Mammary epithelial cell (primary cell): ENCODE measurements at places on chromosomes 3 and 15.

DNA sequence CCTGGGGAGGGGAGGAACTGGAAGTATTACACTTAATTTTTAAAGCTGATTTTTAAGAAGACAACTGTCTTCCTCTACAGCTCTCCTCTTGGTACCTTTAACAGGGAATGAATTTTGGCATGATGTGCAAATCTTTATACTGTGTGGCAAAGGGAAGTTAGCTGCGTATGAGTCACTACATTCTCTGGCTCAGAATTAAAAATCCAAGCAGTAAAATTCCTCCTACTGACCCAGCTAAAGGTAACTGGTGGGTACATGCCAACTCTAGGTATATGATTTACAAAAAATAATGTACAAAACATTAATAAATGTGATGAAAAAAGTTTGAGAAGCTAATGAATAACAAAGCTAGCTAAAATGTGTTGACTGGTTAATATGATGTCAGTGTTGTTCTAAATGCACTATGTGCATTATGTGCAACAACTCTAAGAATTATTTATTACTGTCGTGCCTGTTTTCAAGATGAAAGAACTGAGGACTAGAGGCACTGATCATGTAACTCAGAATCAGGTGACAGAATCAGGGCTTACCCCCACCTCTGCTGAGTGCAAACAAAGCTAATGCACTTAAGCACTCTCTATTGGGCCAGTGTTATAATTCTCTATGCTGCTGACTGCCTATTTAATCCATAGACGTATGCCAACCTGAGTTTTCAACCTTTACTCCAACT lies 194.7 kb upstream of the CADPS start:
- no peak for DNase-seq

GRCh38 chr3:6449099-6449498 lies 411.8 kb upstream of the GRM7 start:
- no peak for DNase-seq

GRCh38 chr15:29750754-29751153 lies 71.5 kb downstream of the TJP1 start:
- no peak for DNase-seq

DNA sequence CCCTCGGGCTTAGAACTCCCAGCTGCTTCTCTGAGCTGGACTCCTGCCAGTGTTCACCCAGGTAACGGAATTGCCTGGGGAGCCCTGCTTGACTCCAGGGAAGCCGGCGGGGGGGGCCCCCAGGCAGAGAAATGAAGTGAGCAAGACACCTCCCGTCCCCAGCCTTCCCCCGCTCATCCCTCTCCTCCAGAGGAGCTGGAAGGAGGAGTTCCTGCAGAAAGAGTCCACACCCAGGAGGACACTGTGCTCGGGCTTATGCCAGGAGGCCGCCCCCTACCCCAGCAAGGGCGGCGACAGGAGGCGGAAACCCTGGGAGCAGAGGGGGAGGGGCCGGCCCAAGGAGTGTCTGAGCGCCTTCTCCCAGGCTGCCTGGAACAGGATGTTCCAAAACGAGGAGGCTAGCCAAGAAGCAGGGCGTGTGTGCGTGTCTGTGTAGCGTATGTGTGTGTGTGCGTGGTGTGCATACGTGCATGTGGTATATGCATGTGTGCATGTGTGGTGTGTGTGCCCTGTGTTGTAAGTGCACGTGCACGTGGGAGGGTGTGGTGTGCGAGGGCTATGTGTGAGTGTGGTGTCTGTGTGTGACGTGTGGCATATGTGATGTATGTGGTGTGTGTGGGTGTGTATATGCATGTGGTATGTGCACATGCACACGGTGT lies 511.3 kb downstream of the SHQ1 start:
- peak; percentile 77 for DNase-seq
